ENCODE measurements at places on chromosomes 2 and 18. TPM values are rescaled to one million over a fixed set of nuclear protein-coding genes. Genes with fewer than 3 reads are reported as not detected.

DNA sequence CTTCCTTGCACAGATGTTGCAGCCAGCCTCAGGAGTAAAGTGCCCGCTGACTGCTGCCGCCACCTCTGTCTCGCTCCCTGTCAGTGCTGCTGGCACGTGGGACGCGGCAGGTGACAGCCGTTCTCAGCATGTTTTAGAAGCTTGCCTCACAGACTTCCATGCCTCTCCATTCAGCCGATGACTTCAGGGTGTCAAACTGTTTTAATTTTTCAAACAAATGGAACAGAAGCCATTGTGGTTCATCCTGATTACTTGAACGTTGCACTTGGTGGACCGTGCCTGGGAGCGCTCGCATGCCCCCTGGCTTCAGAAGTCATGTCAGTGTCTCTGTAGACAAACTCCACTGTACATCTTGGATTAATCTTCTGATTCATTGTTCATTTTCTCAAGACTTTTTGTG, 62.7 kb upstream of the EML6 start:
- DNase-seq: no peak

DNA sequence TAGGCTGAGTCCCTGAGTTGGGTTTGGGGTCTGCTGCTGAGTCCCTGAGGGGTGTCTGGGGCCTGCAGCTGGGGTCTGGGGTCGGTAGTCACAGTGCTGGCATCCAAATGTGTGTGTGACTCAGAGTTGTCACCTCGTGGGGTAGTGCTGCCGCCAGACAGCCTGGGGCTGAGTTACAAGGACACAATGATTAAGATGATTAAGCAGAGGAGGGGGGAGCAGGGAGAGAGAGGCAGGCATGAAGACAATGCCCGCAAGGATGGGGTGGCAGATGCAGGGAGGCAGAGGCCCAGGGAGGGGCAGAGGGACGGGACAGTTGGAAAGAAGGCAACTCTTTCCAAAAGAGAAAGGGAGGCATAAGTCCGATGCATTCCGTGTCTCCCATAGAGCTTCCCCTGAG, 120.2 kb downstream of the CELF4 start:
- no peak for DNase-seq

GRCh38 chr2:223494942-223495341, 107.2 kb downstream of the SCG2 start:
- DNase-seq: no peak

- DNase-seq: peak; percentile 19
Observed at GRCh38 chr18:54607213-54608027, 16.4 kb downstream of the DYNAP start.

DNA sequence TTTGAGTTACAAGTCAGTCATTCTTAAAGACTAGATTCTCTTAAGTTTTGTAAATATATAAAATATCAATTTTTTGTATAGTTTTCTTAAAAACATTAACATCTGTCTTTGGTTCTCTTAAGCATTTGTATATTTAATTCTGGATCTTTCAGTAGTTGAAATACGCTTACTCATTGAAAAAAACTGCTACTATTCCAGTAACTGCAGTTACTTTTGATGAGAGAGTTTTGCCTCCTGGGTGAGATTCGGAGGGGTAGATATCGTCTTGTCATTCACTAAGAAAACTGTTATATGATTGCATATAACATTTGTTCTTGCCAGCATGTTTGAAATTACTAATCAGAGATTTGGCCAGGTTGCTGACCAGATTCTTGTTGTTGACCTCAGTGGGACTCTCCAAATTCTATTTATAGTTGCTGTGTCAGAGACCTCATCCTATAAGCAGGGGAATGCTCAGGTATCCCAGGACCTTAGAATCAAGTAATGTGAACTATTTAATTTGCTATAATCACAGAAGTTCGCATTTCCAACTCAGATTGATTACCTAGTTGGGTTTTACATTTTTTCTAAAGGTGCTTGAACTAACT, 7.9 kb downstream of the AGPS start:
- no peak for DNase-seq

GRCh38 chr2:18369760-18370159, 190.7 kb downstream of the RDH14 start:
- DNase-seq: no peak

DNA sequence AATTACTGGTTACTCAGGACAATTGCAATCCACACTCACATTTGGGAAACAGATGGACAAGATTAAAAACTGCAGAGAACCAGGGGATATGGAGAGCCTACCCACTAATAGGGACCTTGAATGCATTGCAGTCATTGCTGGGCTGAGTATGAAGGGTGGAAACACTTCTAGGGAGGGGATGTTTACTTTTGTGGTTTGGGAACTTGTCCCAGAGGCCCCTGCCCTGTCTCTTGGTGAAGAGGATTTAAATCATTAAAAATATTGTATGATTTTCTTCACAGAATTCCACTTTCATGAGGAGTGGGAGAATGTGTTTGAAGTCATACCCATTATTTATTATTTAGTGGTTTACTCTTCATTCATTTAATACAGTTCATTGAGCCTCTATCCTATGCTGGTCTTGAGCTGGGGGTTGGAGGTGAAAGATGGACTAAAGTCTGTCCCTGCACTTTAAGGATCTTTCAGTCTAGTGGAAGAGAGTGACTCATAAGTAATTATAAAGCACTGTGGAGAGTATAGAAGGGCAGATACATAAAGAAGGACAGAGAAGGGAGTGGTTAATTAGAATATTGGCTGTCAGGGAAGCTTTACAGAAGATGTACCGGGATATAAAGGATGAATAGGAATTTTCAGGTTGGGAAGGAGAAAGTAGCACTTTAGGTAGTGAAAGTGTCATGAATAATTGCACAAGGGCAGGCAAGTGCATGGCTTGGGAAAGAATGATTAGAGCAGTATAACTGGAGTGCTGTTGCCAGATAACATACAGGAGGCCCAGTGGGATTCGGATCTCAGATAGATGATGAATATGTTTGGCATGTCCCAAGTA, 313.4 kb downstream of the LPIN1 start:
- DNase-seq: no peak

- no peak for DNase-seq
Observed at GRCh38 chr2:205811387-205811786, 129.1 kb downstream of the NRP2 start.

DNA sequence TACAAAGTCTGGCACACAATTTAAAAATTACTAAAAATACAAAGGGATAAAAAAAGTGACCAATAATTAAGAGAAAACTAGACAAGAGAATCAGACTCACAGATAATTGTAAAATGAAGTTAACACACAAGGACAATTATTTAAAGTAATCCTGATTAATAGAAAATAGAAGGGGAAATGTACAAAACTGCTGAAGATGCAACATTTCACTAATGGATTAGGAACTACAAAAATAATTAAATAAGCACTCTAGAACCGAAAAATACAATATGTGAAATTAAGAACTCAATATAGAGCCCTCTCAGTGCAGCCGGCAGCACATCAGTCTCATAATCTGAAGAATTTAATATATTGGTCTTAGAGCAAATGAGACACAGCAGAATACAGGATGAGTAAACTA, 24.6 kb downstream of the HYCC2 start:
- DNase-seq: no peak

DNA sequence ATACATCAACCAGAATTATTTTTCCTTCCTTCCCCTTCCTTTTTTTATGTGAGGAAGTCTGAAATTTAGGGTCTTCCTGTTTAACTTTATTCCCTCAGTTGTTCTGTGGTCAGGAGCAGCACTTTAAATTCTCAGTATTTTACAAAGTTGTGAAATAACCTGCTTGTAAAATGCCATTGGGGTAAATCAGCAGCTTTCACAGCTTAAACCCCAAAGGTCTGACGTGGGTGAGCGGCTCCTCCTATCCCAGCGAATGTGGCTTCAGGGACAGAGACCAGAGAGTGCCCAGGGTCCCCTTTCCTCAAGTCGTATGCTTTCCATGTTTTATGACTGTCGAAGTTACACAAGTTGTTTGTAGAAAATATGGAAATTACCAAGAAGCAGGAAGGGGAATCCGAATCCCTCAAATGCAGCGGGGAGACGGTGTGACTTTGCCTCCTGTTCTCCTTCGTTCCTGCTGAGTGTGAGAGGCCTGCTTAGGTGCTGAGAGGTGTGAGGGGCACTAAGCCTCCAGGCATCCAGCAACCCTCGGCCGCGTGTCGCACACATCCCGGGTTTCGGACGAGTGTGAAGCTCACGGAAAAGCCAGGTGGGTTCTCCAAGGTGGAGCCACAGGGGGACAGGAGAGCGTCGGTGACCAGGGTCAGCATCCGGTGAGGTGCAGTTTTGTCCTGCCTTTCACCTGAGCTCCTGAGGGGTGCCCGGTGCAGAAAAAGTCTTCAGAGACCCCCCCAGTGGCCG, 10.8 kb upstream of the KCNG2 start:
- DNase-seq: no peak

- peak; percentile 90 for DNase-seq
Observed at GRCh38 chr2:44955593-44956392, 14.3 kb downstream of the SIX3 start.

DNA sequence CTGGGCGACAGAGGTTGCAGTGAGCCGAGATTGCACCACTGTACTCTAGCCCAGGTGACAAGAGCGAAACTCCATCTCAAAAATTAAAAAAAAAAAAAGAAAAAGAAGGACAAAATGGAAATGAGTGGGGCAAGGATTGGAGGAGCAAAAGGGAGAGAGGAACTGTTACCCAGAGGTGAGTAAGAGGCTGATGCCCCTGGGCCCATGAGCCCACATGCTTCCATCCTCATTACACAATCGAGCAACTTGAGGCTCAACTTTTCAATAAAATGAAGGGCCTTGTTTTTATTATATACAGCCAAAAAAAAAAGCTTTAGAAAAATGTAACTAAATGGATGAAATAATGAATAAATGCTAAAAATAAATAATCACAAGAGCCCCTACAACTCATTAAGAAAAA, 91.7 kb upstream of the YWHAQ start:
- DNase-seq: no peak

DNA sequence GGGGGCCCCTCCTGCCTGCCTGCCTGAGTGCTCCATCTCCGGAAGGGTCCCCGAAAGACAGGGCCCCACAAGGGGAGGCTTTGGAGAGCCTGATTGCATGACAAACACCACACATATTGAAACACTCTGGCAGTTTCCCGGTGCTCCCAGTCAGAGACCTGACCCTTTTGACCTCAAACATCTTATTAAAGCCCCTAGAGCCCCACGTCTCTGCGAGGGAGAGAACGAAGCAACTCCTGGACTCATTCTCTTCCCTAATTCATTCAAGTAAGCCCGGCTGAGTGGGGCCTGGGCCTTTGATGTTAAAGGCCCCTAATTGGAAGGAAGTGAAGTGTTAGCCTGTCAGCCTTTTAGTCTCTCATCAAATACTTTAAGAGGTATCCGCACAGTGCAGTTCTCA, 335.6 kb downstream of the CYRIA start:
- no peak for DNase-seq

GRCh38 chr2:158810731-158811460, 15.8 kb downstream of the DAPL1 start:
- DNase-seq: no peak

DNA sequence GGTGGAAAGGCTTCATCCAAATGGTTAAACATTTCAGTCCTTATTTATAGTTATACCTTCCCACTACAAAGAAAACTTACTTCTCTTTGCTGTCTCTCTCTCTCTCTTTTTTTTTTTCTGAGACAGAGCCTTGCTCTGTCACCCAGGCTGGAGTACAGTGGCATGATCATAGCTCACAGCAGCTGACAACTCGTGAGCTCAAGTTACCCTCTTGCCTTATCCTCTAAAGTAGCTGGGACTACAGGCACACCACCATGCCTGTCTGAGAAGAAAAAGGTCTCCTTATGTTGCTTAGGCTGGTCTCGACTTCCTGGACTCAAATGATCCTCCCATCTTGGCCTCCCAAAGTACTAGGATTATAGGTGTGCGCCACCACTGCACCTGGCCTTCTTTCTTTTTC, 32.3 kb upstream of the OLA1 start:
- no peak for DNase-seq

The SP110 gene
- 5.7 TPM for total RNA-seq

The STK39 gene
- 22.1 TPM for total RNA-seq

The AQP12A gene
- total RNA-seq: not detected

The CTLA4 gene
- total RNA-seq: not detected

The TSPYL6 gene
- total RNA-seq: not detected

The PGAP1 gene
- total RNA-seq: 25.2 TPM

The DCDC2C gene
- total RNA-seq: not detected

The FAP gene
- not detected for total RNA-seq
